ENCODE measurements at places on chromosomes 13 and 19. TPM values are rescaled to one million over a fixed set of nuclear protein-coding genes. Genes with fewer than 3 reads are reported as not detected.
A peak's percentile ranks its signal among the peaks of the same experiment; 100 is the strongest.

- DNase-seq = no peak
Measured at GRCh38 chr19:48206397-48207093, 36.1 kb downstream of the ZSWIM9 start.

DNA sequence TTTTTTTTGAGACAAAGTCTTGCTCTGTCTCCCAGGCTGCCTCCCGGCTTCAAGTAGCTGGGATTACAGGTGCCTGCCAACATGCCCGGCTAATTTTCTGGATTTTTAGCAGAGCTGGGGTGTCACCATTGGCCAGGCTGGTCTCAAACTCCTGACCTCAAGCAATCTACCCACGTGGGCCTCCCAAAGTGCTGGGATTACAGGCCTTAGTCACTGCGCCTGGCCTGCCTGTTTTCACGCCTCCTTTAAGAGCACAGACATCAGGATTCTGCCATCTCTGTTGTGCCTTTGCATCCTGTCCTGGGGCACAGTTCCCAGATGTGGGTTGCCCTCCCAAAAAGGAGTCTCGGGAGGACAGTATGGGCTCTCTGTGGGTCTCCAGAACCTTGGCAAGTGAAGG is 2.5 kb upstream of the PRAM1 start:
- no peak for DNase-seq

- no peak for DNase-seq
Measured at GRCh38 chr13:75360170-75360569, 121.8 kb downstream of the TBC1D4 start.

DNA sequence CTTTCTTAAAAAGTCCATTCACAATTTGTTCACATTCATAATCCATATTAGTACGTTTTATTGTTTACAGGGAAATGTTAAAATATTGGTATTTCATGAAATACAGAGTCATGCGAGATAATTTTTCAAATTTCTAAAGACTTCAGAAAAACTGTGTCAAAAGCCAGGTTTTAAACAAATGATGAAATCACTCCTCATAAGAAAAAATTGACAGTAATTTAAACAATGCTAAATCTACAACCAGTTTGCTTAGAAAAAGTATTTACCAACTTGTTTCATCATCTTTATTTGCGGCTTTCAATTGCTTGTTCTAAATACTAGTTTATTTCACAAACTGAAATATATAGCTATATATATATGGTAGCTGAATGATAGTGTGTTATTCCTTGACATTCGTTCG is 1.2 kb upstream of the NALCN start:
- DNase-seq = no peak

GRCh38 chr19:47110521-47111005 is 3.0 kb downstream of the ZC3H4 start:
- peak; percentile 51 for DNase-seq

DNA sequence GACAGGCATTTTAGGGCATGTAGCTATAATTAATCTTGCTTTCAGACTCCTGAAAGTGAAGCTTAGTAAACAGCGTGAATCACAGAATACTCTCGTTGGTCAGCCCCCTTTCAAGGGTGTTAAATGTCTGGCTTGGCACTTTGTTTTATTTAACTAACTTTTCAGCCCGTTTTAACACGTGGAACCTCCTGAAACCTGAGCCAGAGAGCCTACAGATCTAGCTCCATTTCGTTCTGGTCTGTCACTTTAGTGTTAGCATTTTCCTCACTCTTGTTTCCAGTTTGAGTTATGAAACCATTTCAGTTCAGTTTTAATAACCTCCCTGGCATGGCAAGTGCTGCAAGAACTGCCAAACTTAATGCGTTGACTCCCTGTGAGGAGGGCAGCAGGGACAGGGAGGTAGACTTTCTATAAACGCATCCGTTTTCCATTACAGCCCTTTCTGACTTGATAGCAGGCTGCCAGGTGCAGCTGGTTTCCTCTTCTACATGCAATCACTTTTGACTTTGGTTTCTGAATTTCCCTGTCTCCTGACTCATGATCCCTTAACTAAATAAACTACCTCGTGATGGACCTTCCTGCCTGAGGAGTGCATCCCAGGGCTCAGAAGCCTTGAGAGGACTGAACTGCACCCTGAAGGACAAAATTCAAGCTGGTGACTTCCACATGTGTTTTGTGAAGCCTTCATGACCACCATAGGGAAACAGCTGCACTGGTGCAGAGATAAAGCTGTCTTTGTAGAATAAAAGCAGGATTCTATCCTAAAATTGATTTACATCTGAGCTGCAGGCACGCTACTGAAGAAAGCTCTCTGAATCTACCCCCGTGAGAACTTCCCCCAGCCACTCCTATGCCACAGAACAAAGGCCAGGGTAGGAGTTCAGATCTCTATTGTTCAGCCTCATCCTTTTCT is 192.6 kb downstream of the DLEU7 start:
- no peak for DNase-seq

The LRP3 gene
- 0.14 TPM for total RNA-seq

GRCh38 chr13:112874751-112875300 is 94.2 kb upstream of the MCF2L start:
- DNase-seq = no peak

The VSTM2B gene
- total RNA-seq = not detected

The TMEM190 gene
- not detected for total RNA-seq

- DNase-seq = no peak
Measured at GRCh38 chr19:18807861-18808331, 16.8 kb upstream of the COMP start.

GRCh38 chr19:33293255-33294057 is 8.9 kb downstream of the CEBPA start:
- no peak for DNase-seq

DNA sequence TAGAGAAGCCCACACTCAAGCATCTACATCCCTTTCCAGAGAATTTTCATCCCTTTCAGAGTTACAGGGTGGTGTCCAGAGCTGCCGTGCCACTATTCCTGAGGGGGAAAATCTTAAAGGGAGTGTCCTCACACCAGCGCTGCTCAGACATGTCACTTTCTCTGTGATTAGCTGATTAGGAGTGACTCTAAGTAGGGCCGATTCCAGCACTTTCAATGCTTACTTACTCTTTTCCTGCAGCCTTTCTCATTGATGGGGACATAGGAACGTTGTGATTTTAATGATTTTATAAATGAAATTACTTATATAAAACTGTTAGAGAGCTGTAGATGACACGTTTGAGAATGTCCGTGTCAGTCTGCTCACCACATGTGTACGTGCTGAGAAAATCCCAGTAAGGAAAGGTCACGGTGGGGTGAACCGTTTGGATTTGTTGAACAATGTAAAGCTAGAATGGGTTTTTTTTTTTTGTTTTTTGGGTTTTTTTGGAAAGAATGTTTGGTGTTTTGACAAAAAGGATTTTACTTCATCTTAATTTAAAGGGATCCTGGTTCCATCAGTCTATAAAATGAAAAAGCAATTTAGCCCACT is 56.6 kb upstream of the SPATA13 start:
- no peak for DNase-seq

GRCh38 chr13:66348745-66349690 is 881.1 kb downstream of the PCDH9 start:
- no peak for DNase-seq

GRCh38 chr13:30071969-30072817 is 221.8 kb upstream of the UBL3 start:
- DNase-seq = no peak

The HPN gene
- total RNA-seq = not detected

DNA sequence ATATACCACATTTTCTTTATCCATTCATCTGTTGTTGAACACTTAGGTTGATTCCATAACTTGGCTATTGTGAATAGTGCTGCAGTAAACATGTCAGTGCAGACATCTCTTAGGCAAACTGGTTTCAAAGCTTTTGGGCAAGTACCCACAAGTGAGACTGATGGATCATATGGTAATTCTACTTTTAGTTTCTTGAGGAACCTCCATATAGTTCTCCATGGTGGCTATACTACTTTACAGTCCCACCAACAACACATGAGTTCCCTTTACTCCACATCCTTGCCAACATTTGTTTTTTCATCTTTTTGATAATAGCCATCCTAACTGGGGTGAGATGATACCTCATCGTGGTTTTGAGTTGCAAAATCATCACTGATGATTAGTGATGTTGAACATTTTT is 8.5 kb downstream of the CYSLTR2 start:
- no peak for DNase-seq

The NCAN gene
- not detected for total RNA-seq

DNA sequence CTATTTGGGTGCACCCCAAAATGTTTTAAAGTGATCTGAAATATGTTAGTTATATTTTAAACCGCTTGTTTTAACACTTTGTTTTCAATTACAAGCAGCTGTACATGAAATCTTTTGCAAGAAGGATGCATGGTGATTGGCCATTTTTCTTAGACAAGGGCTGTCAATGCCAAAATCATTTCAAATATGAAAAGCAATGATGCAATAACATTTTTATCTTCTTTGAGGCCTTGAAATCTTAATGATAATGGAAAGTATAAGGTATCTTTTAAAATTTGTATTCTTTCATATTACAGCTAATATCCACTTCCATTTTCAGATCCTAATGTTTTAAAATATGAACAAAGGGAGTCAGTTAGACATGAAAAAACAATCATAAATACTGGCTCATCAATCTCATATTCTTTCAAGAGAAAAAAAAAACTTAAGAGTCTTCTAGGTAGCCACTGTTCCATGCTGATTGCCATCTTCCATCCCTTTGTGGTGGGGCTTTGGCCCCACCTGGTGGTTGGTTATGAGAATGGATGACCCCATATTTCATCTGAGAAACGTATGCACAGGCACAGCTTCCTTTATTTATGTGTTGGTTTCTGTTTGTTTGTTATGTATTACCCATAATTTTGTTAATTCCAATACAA is 330.3 kb upstream of the MIR17HG start:
- peak; percentile 34 for DNase-seq

The ZNF729 gene
- not detected for total RNA-seq

- DNase-seq = no peak
Measured at GRCh38 chr19:16301999-16302694, 22.5 kb upstream of the KLF2 start.

DNA sequence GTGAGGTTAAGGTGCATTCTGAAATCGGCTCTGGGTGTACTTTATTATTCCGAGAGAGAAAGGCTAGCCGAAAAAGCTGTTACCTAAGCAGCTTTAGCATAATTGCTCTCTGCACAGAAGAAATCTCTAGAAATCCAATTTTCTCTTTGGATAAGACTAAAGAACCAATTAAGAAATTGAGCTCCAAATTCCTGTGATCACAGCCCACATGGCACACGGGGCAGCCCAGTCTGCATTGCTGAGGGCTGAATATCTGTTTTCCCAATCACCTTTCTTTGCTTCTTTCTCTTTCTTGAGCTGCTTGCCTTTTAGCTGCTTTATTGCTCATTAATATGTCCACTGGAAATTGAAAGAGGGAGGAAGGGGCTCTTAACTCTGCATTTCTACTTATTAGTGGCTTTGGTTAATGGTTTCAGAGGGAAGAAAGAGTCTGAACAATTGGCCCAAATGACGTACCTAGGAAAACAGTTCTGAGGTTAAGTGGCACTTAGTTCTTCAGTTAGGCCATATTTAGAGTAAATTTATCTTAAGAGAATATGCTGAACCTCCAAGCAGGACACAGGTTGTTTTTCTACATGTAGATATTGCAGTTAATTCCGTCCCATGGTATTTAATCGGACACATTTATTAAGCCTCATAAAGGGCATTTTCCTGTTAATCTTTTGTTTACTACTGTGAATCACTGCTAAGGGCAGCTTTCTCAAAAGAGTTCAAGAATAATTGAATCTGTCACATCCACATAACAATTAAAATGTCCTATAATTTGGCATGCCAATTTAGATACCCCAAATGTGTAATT is 265.7 kb downstream of the ABCC4 start:
- DNase-seq = no peak

- no peak for DNase-seq
Measured at GRCh38 chr13:108915095-108915633, 285.8 kb downstream of the MYO16 start.

- no peak for DNase-seq
Measured at GRCh38 chr19:46976845-46977320, 42.8 kb upstream of the NPAS1 start.

DNA sequence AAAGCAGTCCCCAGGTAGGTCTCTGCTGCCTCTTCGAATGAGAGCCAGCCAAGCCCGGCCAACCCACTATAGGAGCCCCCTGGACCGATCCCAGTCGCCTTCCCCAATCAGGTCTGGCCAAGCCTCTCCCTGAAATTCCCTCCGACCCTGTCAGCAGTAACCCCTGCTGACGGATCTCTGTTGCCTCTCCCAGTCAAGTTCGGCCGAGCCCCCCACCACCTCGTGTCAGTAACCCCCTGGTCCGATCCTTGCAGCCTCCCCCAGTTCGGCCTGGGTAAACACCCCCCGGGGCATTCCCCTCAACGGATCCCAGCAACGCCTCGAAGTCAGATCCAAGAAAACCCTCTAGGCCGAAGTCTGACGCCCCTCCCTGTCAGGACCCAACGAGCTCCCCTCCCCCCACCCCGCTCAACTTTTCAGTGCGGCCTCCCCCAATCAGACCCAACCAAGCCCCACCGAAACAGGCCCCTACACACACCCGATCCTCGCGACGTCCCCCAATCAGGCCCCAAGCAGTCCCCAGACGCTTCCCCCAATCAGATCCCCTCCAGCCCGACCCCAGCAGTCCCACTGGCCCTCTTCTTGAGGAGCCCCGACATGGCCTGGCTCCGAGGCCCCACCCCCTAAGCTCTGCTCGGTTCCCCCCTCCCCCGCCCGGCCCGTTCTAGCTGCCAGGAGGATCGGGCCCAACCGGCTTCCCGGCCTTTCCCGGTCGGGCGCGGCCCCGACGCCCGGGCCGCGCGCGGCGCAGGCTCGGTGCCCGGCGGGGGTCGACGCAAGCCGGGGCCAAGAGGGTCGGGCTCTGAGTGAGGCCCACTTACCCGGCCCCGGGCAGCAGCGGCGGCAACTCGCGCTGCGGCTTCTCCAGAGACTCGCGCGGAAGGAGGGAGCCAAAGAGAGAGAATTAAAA is 1.8 kb downstream of the TNPO2 start:
- peak; percentile 75 for DNase-seq

DNA sequence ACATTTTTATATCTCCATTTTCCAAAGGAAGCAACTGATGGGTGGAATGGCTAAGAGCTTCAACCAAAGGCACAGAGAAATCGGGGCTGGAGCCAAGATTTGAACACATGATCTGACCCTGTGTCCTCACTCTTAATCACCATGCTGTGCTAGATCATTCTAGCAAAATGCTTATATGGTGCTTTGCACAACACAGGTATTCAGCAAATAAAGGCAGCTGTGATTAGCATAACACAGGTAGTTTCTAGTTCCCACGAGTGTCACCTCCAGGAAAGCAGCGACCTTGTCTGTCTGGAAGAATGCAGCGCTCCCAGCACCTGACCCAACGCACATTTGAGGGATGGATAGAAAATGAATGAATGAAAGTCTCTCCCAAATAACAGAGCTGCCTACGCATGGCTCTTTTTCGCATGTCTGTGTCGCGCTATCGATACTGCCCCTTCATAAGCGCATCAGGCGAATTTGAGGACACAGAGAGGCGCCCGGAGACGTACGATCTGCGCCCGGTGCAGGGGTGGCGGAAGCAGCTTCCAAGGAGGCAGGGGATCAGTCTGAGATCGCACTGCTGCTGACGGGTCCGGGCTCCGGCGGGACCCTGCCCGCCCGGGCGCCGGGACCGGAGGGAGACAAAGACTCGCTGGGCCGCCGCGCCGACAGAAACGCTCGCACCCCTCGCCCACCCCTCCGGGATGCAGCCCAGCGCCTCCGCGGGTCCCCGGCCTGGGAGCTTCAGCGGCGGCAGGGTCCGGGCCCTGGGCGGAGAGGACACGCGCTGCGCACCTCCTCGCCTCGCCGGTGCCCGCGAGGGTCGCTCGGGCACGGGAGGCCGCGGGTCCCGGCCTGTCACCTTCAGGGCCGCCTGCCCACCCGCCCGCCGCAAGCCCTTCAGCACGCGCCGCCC is 609 bp downstream of the EPS15L1 start:
- peak; percentile 56 for DNase-seq

The PRRG2 gene
- total RNA-seq = 1.5 TPM

The IGFL1 gene
- total RNA-seq = not detected
